ENCODE measurements at places on chromosomes 4 and X.
A peak's percentile ranks its signal among the peaks of the same experiment; 100 is the strongest.

DNA sequence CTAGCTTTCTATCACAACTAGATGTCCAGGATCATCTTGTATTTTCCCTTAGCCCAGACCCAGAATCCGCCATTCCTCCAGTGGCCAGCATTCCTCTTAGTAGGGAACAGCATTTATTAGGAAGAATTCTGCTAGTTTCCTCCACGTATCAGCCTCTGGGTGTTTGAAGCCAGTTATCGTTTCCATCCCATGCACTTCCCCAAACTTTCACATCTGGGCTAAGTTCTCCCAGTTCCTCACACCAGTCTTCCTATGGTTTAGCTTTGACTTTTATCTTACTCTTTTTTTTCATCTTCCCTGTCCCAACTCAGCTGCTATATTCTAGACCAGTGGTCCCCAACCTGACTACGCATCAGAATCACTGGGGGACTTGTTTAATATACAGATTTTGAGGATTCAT lies 53.5 kb upstream of the PRSS48 start:
- DNase-seq: no peak

GRCh38 chrX:27893211-27893610 lies 85.4 kb downstream of the MAGEB10 start:
- no peak for DNase-seq

GRCh38 chr4:13168326-13168725 lies 315.8 kb downstream of the RAB28 start:
- DNase-seq: no peak

DNA sequence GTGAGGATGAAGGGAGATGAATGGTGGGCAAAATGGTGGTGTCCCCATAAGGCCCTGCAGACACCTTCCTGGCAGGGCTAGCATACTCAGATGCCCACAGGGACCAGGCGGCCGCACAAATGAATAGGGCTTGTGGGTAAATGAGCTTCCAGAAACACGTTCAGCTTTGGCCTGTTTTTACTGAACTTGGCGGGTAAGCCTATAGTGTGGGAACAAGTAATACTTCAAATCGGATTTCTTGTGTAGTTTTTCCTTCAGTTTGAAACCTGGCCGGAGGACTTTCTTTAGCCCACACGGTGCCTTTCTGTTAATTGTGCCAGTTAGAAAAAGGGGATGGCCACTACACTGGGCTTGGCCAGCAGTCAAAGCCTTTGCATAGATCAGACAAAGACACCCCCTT lies 22.8 kb downstream of the SMS start:
- no peak for DNase-seq

DNA sequence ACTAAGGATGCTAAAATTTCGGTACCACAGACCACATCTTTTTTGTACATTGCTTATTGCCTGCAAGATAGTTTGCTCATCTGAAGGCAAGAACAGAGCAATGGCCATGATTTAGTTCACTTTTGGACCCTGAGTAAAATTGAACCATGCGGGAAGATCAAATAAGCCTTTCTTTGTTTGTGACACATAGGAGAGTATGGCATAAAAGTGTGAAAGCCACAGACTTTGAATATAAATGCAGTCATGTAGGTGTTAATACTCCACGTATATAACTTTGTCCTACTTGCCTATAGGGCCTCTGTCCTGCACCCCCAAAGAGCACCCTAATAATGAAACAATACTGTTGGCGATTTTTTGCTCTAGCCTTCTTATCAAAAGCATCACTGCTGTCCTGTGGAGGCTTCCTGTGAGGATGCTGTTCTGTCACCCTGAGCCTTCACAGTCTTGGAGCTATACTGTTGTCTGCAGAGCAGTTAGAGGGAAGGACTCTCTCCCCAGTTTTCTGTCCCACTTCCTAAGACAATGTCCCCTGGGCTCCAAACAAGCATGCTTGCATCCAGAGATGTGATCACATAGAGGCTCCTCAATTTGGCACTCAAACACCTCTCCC lies 10.2 kb upstream of the CXCL13 start:
- no peak for DNase-seq

DNA sequence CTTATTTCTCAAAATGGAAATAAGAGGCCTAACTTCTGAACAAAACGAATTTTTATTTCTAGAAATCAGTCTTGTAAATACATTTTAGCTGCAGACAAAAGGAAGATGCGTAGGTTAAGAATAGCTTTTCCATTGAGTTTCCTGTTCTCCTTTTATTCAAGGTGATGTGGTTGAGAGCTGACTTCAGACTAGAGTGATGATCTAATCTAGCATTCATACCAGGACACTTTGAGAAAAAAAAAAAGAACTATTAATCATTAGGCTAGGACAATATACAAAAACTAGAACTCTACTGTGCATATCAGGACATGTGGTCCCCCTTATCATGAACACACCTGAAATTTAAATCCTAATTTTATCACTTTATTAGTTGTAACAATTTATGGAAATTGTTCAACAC lies 884.5 kb upstream of the EPHA5 start:
- DNase-seq: no peak

DNA sequence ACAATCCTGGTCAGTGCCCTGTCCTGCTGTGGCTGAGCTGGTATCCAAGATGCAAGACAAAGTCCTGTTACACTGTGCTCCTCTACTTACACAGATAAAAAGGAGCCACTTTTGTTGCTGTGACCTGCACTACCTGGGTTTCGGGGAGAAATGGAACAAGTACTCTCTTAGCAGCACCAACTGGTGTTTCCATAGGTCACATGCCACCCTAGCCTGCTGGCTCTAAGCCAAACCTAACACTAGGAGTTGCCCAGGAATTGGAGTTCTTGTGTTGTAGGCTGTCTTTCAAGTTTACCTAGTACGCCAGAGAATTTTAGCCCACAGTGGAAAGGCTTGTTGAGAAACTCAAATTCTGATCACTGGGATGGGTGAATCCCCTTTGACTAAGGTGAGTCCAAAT lies 727.4 kb downstream of the FAM133A start:
- DNase-seq: no peak

DNA sequence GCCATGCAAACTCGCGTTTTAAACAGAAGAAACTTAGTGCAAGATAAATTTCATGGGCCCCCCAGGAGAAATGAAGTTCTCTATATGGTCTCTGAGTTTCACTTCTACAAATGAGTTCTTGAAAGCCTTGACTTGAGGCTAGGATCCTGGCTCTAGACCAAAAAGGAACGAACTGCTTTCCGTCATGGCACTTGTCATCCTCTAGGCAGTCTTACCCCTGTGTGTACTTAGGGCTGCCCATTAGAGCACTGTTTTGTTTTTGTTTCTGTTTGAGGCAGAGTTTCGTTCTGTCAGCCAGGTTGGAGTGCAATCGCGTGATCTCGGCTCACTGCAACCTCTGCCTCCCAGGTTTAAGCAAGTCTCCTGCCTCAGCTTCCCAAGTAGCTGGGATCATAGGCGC lies 29.0 kb downstream of the RNF4 start:
- DNase-seq: no peak

- DNase-seq: peak; percentile 83
Observed at GRCh38 chr4:77636902-77637301, 31.3 kb downstream of the CXCL13 start.

- no peak for DNase-seq
Observed at GRCh38 chr4:2865196-2865780, 21.6 kb downstream of the ADD1 start.
